ENCODE measurements at places on chromosomes 16 and 17.

DNA sequence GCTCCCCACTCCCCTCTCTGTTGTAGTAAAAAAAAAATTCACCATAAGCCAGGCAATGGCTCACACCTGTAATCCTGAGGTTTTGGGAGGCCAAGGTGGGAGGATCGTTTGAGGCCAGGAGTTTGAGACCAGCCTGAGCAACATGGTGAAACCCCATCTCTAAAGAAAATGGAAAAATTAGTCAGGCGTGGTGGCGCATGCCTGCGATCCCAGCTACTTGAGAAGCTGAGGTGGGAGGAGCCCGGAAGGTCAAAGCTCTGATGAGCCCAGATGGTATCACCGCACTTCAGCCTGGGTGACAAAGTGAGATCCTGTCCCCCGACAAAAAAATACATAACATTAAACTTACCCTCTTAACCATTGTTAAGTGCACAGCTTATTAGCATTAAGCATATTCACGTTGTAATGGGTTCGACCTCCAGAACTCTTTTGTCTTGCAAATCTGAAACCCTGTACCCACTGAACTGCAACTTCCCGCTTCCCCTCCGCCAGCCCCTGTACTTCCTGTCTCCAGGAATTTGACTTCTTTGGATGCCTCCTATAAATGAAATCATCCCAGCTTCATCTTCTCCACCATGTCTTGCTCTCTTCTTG is 66.8 kb downstream of the CRISPLD2 start:
- DNase-seq: no peak

- no peak for DNase-seq
These were observed 7.7 kb downstream of the WFDC1 start for GRCh38 chr16:84302111-84302954.

DNA sequence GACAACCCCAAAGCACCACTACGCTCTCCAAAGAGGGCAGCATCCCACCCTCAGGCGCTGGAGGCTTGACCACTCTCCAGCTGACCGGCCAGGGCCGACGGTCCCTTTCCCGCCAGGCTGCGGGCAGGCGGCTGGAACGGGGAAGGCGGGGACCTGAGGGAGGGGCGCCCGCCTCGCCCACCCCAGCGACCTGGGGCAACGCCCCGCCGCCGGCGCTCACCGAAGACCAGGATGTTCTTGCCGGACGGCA is 431 bp downstream of the DYNC1LI2 start:
- DNase-seq: no peak

GRCh38 chr17:5437721-5438317 is 1.1 kb downstream of the C1QBP start:
- no peak for DNase-seq

GRCh38 chr16:71360378-71360777 is 1.9 kb downstream of the CALB2 start:
- no peak for DNase-seq

All from NCI-H187 treated with DMSO at 0.1 percent for 48 hours (cell line).